ENCODE measurements at places on chromosomes 12 and 14.

DNA sequence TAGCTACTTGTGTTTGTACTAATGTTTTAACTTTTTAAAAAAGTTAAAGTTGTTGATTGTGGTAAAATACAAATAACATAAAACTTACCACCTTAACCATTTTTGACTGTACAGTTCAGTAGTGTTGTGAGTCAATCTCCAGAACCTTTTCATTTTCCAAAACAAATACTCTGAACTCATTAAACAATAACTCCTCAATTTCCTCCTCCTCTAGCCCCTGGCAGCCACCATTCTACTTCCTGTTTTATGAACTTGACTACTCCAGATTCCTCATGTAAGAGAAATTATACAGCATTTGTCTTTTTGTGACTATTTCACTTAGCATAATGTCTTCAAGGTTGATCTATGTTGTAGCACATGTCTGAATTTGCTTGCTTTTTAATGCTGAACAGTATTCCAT lies 299.1 kb upstream of the AMIGO2 start:
- no peak for DNase-seq

DNA sequence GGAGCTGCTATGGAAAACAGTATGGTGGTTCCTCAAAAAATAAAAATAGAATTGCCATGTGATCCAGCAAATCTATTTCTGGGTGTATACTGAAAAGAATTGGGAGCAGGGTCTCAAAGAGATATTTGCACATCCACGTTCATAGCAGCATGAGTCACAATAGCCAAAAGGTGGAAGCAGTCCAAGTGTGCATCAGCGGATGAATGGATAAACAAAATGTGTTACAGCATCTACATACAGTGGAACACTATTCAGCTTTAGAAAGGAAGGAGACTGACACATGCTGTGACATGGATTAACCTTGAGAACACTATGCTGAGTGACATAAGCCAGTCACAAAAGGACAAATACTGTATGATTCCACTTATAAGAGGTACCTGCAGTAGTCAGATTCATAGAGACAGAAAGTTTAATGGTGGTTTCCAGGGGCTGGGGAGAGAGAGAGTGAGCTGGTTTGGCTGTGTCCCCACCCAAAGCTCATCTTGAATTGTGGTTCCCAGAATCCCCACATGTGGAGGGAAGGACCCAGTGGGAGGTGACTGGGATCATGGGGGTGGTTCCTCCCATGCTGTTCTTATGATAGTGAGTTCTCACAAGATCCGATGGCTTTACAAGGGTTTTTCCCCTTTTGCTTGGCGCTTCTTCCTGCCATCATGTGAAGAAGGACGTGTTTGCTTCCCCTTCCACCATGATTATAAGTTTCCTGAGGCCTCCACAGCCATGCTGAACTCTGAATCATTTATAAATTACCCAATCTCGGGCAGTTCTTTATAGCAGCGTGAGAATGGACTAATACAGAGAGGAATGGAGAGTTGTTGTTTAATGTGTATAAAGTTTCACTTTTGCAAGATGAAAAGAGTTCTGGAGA lies 17.6 kb upstream of the TBC1D30 start:
- no peak for DNase-seq

GRCh38 chr12:86838711-86839110 lies 582.5 kb upstream of the MGAT4C start:
- DNase-seq = no peak

DNA sequence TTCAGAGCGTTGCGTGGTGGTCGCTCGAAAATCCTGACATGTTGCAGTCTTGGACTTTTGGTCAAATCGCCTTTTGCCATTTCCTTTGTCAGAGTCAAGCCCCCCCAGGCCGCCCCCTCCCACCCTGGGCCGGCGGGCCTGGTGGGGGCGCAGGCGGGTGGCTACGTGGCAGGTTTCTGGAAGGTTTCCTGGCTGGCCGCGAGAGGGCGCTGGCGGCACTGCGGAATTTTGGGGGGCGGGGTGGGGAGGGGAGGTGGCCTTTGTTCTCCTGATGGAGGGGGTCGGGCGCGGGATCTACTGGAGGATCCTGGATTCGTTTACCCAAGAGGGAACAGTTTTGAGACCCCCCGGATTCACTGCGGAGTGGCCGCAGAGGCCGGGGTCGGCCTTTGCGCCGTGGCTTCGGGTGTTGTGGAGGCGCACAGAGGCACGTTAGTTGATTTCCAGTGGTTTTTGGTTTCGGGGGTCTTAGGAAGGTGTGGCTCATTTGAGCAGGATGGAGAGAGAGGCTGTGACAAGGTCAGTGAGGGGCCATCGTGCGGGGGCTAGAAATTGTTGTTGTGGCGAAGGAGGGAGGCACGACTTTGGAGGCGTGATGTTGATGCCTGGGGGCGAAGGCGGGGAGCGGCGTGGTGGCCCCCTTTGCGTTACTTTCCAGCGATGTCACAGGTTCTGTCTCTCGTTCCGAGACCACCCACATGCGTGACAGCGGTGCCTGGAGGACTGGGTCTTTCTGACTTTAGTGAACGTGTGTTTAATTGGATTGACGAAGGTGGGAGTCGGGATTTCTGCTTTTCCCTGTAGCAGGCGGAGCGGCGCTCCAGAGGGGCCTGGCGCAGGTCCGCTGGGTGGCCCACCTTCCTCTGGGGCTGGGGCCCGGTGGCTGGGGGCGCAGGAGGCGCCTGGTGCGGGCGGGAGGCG lies 1.4 kb downstream of the MEG3 start:
- DNase-seq = no peak

DNA sequence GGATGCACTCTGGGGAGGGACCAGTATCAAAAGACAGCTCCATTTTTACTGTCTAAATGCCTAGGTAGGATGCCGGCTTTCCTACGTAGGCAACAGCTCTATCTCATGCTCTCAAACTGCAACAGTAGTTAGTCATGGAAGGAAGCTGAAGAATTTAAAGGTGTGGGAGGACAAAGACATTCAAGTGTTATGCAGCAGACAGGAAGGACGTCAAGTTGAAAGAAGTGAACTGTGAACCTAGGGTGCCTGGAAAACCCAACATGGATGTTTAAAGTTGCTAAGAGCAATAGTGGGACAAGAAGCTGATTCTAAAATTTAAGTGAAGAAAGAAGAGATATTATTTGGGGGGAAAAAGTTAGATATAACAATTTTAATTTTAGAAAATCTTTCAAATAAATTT lies 5.9 kb downstream of the SEC23A start:
- DNase-seq = no peak

Measured in stimulated activated CD4-positive, alpha-beta T cell treated with anti-CD3 and anti-CD28 coated beads, Interleukin-15, amount 100 ng/mL, for 48 hours (primary cell).